ENCODE measurements at places on chromosomes 12 and 14. TPM values are rescaled to one million over a fixed set of nuclear protein-coding genes. Genes with fewer than 3 reads are reported as not detected.

DNA sequence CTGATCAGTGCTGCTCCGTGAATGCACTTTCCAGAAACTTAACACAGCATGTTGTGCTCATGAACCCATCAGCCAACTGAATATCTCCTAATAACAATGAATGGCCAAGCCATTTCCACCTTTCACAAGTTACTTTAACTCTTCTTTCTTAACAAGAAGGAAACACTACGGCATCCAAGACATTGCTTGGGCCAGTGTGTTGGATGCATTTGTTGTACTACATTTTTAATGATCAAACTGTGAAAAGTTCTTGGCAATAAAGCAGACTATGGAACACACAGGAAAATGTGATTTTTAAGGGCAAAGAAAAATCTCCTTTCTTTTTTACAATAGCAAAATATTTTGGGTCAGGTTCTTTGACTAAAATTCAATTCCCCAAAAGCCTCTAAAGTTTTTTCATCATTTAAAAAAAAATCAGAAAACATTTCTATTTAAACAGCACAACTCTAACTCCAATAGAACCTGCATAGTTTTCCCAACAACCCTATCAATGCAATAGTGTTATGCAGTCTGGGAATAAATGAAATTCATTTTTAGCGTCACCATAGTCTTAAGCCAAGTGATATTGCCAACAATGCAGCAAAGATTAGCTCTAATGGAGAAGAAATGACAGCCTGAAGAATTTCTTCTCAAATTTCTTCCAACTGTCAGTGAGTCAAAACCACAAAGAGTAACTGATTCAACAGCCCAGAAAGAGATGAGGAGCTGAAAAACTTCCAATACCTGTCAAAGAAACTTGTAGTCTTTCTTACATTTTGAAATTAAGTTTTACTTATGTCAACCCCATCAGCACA lies 50.7 kb upstream of the PTPRR start:
- H3K4me3 ChIP-seq = no peak overlapping the region
- DNase-seq = no peak
- peaks cover 1% of the 10 kb centered on the region for H3K4me1 ChIP-seq
- H3K27me3 ChIP-seq = no peaks in the 10 kb centered on the region
- no peak overlapping the region for H3K27ac ChIP-seq

GRCh38 chr12:104494137-104494792 lies 37.5 kb downstream of the CHST11 start:
- H3K27ac ChIP-seq = no peak overlapping the region
- peaks cover 4% of the 10 kb centered on the region for H3K4me1 ChIP-seq
- H3K36me3 ChIP-seq = no peaks in the 10 kb centered on the region
- no peak overlapping the region for H3K4me3 ChIP-seq
- no peaks in the 10 kb centered on the region for H3K27me3 ChIP-seq

DNA sequence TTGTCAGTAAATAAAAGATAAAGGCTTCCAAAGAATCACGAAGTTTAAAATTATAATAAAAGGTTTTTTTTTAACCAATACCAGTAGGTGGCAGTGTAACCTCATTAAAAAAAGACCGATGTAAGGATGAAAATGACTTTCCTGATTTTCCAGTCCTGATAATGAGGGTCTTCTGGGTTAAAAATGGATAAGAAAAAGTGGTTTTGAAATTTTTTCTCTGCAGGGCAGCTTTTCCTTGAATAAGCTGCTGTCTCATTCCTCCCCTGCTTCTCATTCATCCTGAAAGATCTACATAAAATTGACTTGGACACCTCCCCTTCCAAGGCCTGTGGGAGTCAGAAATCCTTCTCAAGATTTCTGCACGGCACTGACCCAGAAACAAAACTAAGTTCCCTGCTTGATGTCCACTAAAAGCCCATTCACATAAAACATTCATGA lies 58.9 kb upstream of the FBXO33 start:
- H3K4me1 ChIP-seq = peaks cover 25% of the 10 kb centered on the region
- H3K27ac ChIP-seq = peak overlapping the region; percentile 70
- H3K4me3 ChIP-seq = peak overlapping the region; percentile 47
- peaks cover 7% of the 10 kb centered on the region for H3K27me3 ChIP-seq

- DNase-seq = no peak
- H3K4me1 ChIP-seq = peaks cover 30% of the 10 kb centered on the region
- no peaks in the 10 kb centered on the region for H3K27me3 ChIP-seq
These were observed 9.6 kb downstream of the CNOT2 start for GRCh38 chr12:70252832-70253231.

GRCh38 chr14:86604561-86604960 lies 1074.6 kb downstream of the FLRT2 start:
- no peak overlapping the region for H3K27ac ChIP-seq
- no peaks in the 10 kb centered on the region for H3K4me1 ChIP-seq
- H3K36me3 ChIP-seq = no peaks in the 10 kb centered on the region
- H3K27me3 ChIP-seq = no peaks in the 10 kb centered on the region
- no peak for DNase-seq

DNA sequence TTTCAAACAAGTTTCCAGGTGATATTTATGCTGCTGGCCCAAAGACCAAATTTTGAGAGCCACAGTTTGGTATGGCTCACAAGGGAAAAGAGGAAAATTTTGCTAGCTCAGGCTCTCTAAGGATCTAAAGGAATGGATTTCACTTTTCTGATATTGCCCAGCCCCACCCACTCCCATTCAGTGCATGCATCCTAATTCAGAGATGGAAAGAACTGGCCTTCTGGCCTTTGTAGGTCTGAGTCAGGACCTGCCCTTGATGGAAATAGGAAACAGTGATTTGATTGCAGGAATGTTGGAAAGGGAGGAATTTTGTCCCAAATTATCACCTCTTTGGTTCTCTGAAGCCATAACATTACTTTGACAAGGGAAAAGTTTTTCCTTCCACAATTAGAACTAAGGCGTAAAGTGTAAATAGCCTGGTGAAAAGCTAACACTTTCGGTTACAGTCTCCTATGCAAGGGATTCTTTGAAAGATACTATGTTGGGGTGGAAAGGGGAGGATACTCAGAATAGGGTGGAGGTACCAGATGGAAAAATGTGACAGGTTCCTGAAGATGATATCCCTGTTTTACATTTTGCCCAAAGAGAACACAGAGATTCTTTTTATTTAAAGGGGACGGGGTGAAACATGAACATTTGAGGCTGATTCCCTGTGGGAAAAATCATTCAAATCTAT lies 11.1 kb downstream of the ZNF641 start:
- no peak for DNase-seq
- no peak overlapping the region for H3K4me3 ChIP-seq
- no peaks in the 10 kb centered on the region for H3K27me3 ChIP-seq
- peaks cover 15% of the 10 kb centered on the region for H3K36me3 ChIP-seq
- H3K27ac ChIP-seq = no peak overlapping the region
- no peaks in the 10 kb centered on the region for H3K4me1 ChIP-seq

- no peak overlapping the region for H3K27ac ChIP-seq
- no peak for DNase-seq
- H3K4me3 ChIP-seq = no peak overlapping the region
- H3K36me3 ChIP-seq = no peaks in the 10 kb centered on the region
These were observed 62.1 kb downstream of the EML1 start for GRCh38 chr14:99855271-99855670.

- no peak for DNase-seq
- H3K27ac ChIP-seq = no peak overlapping the region
- H3K36me3 ChIP-seq = peaks cover 18% of the 10 kb centered on the region
- no peak overlapping the region for H3K4me3 ChIP-seq
These were observed 144.2 kb upstream of the C14orf180 start for GRCh38 chr14:104435147-104436046.

DNA sequence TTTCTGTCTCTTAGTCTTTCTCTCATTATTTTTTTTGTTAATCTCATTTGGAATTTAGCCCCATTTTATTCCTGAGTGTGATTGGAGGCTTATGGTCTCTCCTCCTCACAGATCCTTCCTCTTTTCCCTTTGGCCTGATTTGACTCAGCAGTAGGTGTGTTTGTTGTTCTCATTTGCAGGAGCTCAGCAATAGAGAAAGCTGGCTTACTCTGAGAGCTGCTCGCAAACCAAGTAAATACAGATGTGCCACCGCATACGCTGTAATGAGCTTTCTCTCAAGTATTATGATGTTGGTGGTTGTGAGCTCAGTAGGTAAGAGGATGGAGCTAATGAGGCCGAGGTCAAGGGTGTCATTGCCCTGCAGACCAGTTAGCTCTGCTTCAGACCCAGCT lies 206.5 kb downstream of the ETV6 start:
- H3K4me3 ChIP-seq = no peak overlapping the region
- no peak overlapping the region for H3K27ac ChIP-seq
- peaks cover 1% of the 10 kb centered on the region for H3K27me3 ChIP-seq
- no peaks in the 10 kb centered on the region for H3K36me3 ChIP-seq

- peaks cover 24% of the 10 kb centered on the region for H3K4me1 ChIP-seq
- no peaks in the 10 kb centered on the region for H3K27me3 ChIP-seq
- no peak overlapping the region for H3K4me3 ChIP-seq
- no peaks in the 10 kb centered on the region for H3K36me3 ChIP-seq
These were observed 12.8 kb downstream of the STX2 start for GRCh38 chr12:130826151-130826801.

DNA sequence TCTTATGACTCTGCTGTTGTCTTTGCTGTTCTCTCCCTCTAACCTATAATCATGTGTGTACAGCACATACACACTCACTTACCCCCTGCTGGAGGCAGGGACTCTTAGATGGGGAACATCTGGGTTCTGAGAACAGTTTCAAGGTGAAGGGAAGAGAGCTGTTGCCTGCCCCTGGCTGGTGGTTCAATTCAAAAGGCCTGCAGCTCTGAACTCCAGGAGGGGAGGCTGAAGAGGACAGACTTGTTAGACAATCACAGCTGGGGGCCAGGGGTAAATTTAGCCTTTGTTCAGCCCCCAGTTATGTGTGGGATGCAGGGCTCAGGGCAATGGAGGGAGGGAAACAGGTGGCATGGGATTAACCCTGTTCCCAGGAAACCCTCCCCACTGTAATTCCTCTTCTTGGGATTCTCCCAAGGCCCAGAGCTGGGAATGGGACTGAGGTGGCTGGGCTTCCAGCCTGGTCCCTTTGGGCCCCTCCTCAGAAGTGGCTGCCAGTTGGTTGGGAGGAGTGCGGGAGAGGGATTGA lies 1.9 kb downstream of the MYL6B start:
- no peaks in the 10 kb centered on the region for H3K36me3 ChIP-seq
- no peak for DNase-seq
- no peak overlapping the region for H3K4me3 ChIP-seq

DNA sequence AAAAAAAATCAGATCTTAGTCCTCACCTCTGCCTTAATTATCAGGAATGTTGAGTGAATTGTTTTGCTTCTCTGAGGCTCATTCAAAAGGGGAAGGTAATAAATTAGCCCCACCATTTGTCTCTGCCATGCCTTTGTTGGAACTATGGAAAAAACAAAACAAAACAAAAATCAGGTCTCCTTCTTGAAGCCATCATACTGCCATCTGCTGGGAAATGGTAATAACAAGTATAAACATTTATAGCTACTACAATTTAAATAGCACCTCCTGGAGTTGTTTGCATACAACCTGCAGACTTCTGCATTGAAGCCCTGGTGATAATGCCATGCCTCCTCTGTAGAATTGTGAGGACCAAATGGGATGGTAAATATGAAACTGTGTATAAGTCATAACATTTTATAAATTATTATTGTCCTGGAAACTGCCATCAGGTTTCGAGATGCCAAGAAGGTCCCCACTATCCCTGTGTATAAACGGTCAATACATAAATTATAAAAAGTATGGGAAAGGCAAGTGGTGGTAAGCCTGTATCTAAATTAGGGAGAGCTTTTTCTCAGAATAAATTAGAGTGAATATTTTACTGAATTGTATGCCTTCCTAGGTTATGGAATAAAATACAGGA lies 87.2 kb upstream of the FGD4 start:
- peaks cover 17% of the 10 kb centered on the region for H3K27me3 ChIP-seq
- H3K27ac ChIP-seq = peak overlapping the region; percentile 48
- peaks cover 17% of the 10 kb centered on the region for H3K36me3 ChIP-seq
- no peak for DNase-seq
- peaks cover 26% of the 10 kb centered on the region for H3K4me1 ChIP-seq
- peak overlapping the region; percentile 5 for H3K4me3 ChIP-seq

- peak overlapping the region; percentile 96 for H3K4me3 ChIP-seq
- H3K4me1 ChIP-seq = peaks cover 6% of the 10 kb centered on the region
- peak; percentile 41 for DNase-seq
- no peaks in the 10 kb centered on the region for H3K36me3 ChIP-seq
These were observed 646 bp downstream of the ST8SIA1 start for GRCh38 chr12:22333713-22334409.

- no peak overlapping the region for H3K4me3 ChIP-seq
- no peaks in the 10 kb centered on the region for H3K27me3 ChIP-seq
- no peak overlapping the region for H3K27ac ChIP-seq
- peaks cover 26% of the 10 kb centered on the region for H3K36me3 ChIP-seq
- no peaks in the 10 kb centered on the region for H3K4me1 ChIP-seq
- no peak for DNase-seq
These were observed 35.3 kb upstream of the RTRAF start for GRCh38 chr14:51954031-51954430.

GRCh38 chr14:93011650-93012325 lies 88.8 kb downstream of the CHGA start:
- H3K4me1 ChIP-seq = peaks cover 60% of the 10 kb centered on the region
- peak overlapping the region; percentile 68 for H3K27ac ChIP-seq
- H3K4me3 ChIP-seq = peak overlapping the region; percentile 20
- no peak for DNase-seq
- H3K27me3 ChIP-seq = peaks cover 27% of the 10 kb centered on the region
- H3K36me3 ChIP-seq = peaks cover 4% of the 10 kb centered on the region

DNA sequence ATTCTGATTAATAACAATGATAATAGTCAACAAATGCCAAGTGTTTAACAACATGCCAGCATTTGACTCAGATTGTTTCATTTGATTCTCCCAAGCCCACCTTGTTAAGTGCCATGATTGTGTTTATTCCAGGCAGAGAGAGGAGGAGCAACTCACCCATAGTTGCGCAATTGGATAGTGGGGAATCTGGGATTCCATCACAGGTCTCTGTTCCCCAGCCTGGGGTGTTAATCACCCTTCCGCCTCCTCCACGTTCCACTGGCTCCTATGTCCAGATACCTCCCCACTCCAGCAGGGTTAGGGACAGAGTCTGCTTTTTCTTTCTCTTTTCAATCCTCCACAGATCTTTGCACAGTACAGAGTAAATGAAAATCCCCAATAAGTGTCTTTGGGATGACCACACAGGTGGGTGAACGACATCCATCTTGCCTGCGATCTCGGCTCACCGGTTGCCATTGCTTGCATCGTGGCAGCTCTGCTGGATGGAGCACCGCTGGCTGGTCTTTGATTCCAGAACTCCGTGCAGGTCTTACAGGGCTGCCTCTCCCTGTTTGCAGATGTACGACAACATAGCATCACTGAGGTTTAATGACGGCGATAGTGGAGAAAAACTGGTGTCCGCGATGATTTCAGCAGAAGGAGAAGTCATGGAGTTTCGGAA lies 78.8 kb downstream of the DNAH10 start:
- no peaks in the 10 kb centered on the region for H3K27me3 ChIP-seq
- H3K4me3 ChIP-seq = no peak overlapping the region
- DNase-seq = no peak
- H3K4me1 ChIP-seq = no peaks in the 10 kb centered on the region

- H3K4me1 ChIP-seq = peaks cover 6% of the 10 kb centered on the region
- no peak overlapping the region for H3K4me3 ChIP-seq
- DNase-seq = no peak
- no peaks in the 10 kb centered on the region for H3K27me3 ChIP-seq
- no peaks in the 10 kb centered on the region for H3K36me3 ChIP-seq
These were observed 65.1 kb downstream of the DIP2B start for GRCh38 chr12:50569876-50570275.

Gene APOF
- total RNA-seq = not detected

Gene ESPL1
- 5.1 TPM for total RNA-seq

Gene AKT1
- 300 TPM for total RNA-seq

Gene PSMA6
- total RNA-seq = 148 TPM

Gene MYO1H
- 0.27 TPM for total RNA-seq
